Stimulated activated CD8-positive, alpha-beta memory T cell treated with anti-CD3 and anti-CD28 coated beads, Interleukin-4, amount 100 ng/mL, for 1 hour (primary cell): ENCODE measurements at places on chromosomes 3 and 15.

- no peak for DNase-seq
Measured at GRCh38 chr15:88649753-88650551, 11.1 kb downstream of the ISG20 start.

GRCh38 chr15:74320352-74321247 is 46.8 kb downstream of the CYP11A1 start:
- no peak for DNase-seq

DNA sequence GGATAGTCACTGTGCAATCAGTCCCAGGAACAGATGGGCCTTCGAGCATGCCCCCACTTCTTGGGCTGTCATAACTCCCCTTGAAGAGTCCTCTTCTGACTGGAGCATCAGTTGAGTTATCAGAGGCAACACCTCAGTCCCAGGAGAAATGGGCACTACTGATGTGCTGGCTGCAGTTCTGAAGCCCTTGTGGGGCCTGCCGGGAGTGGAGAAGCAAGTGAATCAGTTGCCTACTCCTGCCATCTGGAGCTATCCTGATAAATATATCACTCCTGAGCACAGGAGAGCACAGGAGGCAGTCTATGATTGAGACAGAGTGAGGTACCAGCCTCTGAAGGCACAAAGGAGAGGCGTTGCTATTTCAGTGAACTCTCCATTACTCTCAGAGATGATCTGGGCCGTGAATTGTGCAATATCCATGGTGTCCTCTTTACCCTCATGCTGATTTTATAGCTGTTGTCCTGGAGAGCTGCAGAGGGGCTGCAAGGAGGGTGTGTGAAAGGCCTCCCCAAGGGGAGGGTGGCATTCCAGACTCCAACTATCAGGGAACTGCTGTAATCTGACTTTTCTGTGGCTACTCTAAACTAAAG is 344.2 kb upstream of the ROPN1 start:
- no peak for DNase-seq

DNA sequence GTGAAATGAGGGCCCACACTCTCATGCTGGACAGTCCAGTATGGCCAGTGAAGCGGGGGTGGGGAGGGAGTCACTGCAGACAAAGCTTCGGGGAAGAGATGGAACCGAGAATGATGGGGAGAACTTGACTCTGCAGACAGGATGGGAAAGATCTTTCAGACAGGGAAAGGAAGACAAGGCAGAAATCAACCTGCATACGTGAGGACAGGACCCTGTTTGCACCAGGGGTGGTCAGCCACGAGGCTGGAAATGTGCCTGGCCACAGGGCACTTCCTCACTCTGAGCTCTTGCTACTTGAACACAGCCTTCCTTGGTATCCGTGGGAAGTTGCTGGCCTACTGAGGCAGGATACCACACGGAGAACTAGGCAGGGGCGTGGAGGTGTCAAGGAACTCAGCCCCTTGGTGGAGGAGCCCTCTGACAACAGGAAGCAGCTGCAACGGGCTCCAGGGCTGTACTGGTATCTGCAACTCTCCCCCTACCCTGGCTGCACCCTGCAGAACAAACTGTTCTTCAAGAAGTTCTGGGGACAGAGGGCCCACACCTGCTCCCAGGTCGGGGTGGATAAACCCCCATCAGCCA is 9.3 kb upstream of the SRP14 start:
- no peak for DNase-seq

DNA sequence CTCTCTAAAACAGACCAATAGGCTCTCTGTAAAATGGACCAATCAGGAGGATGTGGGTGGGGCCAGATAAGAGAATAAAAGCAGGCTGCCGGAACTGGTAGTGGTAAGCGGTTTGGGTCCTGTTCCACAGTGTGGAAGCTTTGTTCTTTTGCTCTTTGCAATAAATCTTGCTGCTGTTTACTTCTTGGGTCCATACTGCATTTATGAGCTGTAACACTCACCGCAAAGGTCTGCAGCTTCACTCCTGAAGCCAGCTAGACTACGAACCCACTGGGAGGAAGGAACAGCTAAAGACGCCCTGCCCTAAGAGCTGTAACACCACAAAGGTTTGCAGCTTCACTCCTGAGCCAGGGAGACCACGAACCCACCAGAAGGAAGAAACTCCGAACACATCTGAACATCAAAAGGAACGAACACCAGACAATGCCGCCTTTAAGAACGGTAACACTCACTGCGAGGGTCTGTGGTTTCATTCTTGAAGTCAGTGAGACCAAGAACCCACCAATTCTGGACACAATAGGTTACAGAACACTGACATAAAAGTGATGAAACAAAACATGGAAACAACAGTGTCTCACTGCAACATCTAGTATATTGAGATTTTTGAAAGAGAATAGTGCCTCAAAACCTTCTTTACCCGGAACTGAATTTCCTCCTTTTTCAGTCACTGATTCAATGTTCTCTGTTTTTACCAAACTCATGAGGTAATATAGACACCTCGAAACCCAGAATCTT is 28.8 kb upstream of the PLSCR2 start:
- no peak for DNase-seq

GRCh38 chr3:107927361-107928083 is 163.3 kb downstream of the CD47 start:
- peak; percentile 36 for DNase-seq

- DNase-seq = no peak
Measured at GRCh38 chr3:69567023-69567709, 172.1 kb upstream of the MITF start.

DNA sequence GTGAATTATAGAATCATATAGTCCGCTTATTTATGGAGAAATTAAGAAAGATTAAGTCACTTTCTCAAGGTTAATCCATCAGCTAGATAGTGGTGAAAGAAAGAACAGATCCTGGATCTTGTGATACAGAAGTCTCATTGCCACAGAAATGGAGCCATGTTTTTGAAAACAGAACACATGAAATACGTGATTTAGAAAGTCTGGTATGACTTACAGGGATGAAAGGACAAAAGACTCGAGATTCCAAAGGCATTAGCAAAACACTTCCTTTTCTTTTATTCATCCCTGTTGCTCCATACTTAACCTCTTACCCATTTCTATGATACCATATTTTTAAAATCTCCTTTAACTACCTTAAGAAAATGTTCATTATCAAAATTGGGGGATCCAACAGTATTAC is 40.0 kb upstream of the TEX9 start:
- DNase-seq = no peak

DNA sequence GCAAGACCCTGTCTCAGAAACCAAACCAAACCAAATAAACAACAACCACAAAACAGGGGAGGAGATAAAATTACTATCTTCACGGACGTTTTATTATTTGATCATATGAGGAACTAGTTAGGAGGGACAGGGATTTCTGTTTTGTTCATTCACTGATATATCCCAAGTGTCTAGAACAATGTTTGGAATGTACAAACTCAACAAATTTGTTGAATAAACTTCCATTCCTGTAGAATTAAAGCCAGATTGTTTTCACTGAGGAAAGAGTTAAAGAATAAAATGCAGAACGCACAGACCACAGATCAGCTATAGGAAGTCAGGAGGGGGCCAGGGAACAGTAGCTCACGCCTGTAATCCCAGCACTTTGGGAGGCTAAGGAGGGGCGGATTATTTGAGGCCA is 6.5 kb upstream of the STRC start:
- no peak for DNase-seq

DNA sequence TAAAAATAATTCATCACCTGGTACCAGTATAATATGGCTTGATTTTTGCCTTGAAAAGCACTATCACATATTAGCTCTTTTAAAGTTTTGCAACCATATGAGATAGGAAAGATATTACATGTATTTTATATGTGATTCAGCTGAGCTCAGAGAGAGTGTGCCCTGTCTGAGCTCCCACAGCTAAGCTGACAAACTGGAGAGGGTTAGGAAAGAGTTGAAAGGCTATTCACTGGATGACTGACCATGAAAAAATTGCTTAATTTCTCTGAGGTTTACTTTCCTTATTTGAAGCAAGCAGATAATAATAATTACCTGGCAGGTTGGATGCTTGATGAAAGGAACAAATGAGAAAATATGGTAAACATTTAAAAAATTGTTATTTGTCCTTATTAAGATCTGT is 97.4 kb upstream of the CCDC80 start:
- no peak for DNase-seq

DNA sequence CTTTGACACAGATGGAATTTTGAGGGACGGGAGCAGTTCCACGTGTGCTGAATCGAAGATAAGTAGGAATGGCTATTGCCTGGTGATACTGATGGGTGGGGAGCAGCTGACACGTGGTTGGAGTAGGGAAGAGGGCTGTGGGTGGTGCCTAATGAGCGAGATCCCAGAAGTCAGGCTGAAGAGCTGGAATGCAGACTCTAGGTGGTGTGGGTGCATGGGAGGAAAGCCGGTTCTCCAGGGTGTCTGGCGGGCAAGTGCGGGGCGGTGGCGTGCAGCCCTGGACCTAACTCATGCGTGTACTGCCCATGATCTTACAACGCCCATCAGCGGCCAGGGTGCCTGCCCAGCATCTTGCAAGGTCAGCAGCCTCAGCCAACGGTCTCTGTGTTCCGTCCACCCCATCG is 63.1 kb downstream of the ARNT2 start:
- no peak for DNase-seq

DNA sequence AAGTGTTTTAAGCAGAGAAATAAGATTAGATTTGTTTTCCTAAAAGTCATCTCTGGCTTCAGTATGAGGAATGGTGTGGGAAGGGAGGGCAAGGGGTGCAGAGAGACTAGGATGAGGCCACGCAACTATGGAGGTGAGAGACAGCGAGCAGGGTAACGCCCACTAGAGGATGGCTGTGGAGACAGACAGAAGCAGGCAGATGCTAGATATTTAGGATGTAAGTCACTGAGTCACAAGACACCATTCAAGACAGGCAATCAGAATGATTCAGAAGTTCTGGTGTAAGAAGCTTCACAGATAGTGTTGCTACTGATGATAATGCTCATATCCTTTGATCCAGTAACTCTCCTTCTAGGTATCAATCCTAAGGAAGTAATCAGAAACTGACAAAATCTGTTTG is 19.1 kb downstream of the HSPBAP1 start:
- DNase-seq = no peak

GRCh38 chr3:52892625-52893311 is 4.6 kb downstream of the STIMATE start:
- DNase-seq = no peak

DNA sequence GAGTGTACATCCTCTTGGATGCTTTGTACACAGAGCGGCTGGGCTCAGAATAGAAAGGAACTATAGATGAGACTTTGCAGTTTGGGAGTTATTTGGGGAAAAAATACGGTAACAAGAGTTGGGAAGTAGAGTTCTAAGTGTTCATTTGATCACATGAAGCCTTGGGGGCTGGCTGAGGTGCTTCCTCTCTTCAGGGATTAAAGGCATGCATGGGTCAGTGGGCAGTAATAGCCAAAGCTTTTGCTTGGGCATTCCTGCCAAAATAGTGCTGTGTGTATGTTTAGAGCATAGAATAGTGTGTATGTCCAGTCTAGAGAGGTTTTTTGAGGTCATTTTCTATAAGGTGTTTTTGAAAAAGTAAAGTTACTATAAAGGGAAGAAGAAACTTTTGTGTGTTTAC is 12.8 kb downstream of the AKAP13 start:
- DNase-seq = no peak

DNA sequence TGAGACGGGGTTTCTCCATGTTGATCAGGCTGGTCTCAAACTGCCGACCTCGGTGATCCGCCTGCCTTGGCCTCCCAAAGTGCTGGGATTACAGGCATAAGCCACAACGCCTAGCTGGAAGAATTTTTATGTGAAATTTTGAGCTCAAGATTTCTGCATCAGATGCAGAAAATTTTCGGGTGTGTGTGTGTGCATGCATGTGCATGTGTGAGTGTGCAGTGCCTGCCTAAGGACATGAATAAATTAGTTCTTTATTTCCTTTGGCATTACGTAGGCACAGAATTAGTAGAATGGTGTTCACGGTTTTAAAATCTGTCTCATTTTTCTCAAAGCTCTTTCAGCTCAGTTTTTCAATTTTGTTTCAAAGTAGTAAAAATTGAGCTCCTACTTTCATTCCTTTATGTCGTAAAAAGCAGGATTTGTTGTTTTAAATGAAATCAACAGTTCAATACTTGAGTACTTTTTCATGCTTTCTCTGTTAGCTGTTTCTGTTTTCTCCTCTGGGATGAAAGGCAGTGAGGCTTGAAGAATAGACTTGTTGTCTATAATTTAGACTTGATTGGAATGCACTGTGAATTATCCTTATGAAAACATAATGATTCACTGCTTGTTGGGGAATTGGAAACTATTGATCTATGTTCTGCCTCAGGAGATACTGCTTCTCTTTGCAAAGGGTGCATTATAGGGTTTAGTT is 23.3 kb upstream of the RAB11A start:
- no peak for DNase-seq

GRCh38 chr3:108152274-108152673 is 61.4 kb upstream of the CD47 start:
- no peak for DNase-seq

DNA sequence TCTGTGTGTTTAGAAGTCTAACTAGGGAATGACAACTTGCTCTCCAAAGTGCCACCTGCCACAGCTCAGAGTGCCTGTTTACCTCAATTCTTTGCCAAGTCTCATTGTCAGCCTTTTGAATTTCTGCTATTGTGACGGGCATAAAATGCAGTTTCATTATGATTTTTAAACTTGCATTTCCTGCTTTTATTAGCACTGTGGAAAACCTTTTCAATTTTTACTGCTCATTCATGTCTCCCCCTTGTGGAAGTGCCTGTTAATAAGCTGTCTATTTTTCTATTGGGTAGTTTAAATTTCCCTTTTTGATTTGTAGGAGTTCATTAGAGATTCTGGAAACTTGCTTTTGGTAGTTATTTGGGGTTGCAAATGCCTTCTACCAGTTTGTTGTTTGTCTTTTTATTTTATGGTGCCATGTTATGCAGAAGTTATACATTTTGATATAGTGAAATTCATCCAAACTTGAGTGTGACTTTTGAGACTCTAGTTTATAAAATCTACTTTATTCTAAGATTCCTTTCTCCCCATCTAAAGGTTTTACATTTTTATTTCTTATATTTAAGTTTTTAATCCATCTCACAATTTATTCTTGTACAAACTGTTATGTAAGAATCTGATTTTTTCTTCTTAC is 53.9 kb upstream of the FRMD4B start:
- no peak for DNase-seq

DNA sequence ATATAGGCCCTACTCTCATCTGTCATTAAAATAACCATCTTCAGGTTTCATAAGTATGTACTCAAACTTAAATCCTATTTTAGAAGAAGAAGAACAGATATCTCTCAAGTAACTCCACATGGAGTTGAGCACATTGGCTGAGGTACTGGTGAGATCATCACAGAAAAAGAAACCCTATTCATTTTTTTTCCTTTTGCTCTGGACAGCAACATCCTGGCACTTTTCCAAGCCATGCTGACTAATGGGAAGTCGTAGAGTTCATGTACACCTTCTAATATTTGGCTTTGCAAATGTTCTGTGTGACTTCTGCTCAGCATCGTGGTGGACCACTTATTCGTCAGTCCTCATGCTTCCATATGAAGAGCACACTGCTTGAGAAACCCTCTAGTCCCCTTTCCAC is 336.0 kb upstream of the KCNH8 start:
- DNase-seq = no peak

DNA sequence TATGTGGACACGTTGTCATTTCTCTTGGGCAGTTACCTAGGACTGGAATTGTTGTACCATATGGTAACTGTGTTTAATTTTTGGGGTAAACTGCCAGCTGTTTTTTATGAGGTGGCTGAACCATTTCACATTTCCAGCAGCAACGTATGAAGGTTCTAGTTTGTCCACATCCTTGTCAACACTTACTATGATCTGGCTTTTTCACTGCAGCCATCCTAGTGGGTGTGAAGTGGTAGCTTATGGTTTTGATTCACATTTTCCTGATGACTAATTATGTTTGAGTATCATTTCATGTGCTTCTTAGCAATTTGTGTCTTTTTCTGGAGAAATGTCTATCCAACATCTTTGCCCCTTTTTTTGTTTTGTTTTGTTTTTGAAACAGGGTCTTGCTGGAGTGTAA is 96.2 kb downstream of the VGLL4 start:
- no peak for DNase-seq
